ENCODE measurements at places on chromosomes 6 and 20. TPM values are rescaled to one million over a fixed set of nuclear protein-coding genes. Genes with fewer than 3 reads are reported as not detected.

CGA gene
- not detected for total RNA-seq

OR12D3 gene
- total RNA-seq, result not detected

PRDM1 gene
- 1.8 TPM for total RNA-seq

EYA4 gene
- total RNA-seq, result 3.5 TPM

TRIM31 gene
- not detected for total RNA-seq

SLC35D3 gene
- total RNA-seq, result 1.4 TPM

COL21A1 gene
- 5.8 TPM for total RNA-seq

PLCB4 gene
- 41.1 TPM for total RNA-seq

CCN6 gene
- total RNA-seq, result not detected

KHDRBS2 gene
- total RNA-seq, result 33.7 TPM

SS18L1 gene
- 75.9 TPM for total RNA-seq

RAB44 gene
- not detected for total RNA-seq

CALHM5 gene
- 1.2 TPM for total RNA-seq

BANF2 gene
- not detected for total RNA-seq

LY6G5C gene
- total RNA-seq, result 2.5 TPM

PNPLA1 gene
- not detected for total RNA-seq

STMN3 gene
- total RNA-seq, result 191 TPM

RSPH4A gene
- total RNA-seq, result 16.1 TPM
